ENCODE measurements at places on chromosomes 13 and 19. TPM values are rescaled to one million over a fixed set of nuclear protein-coding genes. Genes with fewer than 3 reads are reported as not detected.

The MYO1F gene
- 20.0 TPM for total RNA-seq

The ZNF497 gene
- total RNA-seq: 7.1 TPM

The NCR1 gene
- 0.70 TPM for total RNA-seq

The CELF5 gene
- total RNA-seq: 0.58 TPM

The CAPS gene
- 59.2 TPM for total RNA-seq

The SARS2 gene
- total RNA-seq: 33.7 TPM

The BICRA gene
- 17.7 TPM for total RNA-seq

The BCKDHA gene
- total RNA-seq: 74.7 TPM

The ZNF724 gene
- total RNA-seq: 10.0 TPM

The GRK1 gene
- total RNA-seq: not detected

The PRODH2 gene
- total RNA-seq: 14.4 TPM

The PRR22 gene
- total RNA-seq: 1.1 TPM

The WDR87 gene
- total RNA-seq: not detected

The DPRX gene
- total RNA-seq: not detected

The CBLC gene
- 8.8 TPM for total RNA-seq

The IZUMO1 gene
- total RNA-seq: 0.12 TPM

The DMKN gene
- 47.1 TPM for total RNA-seq

The FOSB gene
- total RNA-seq: 3.7 TPM

The DCT gene
- 0.41 TPM for total RNA-seq

The IQCN gene
- 3.3 TPM for total RNA-seq

The RNASEH2A gene
- total RNA-seq: 14.4 TPM

The AZU1 gene
- total RNA-seq: 30.4 TPM

The ICAM1 gene
- total RNA-seq: 53.6 TPM

The ATP1A3 gene
- 0.53 TPM for total RNA-seq

The ZNF93 gene
- total RNA-seq: 21.4 TPM

The ZNF211 gene
- total RNA-seq: 25.0 TPM

The SHC2 gene
- 30.6 TPM for total RNA-seq

The ZFR2 gene
- total RNA-seq: 0.41 TPM

The PLK5 gene
- total RNA-seq: 0.12 TPM

The SCN1B gene
- 3.0 TPM for total RNA-seq

The PLVAP gene
- 157 TPM for total RNA-seq

The ZNF254 gene
- total RNA-seq: 34.7 TPM

The SELENOV gene
- 4.7 TPM for total RNA-seq

The SERPINE3 gene
- total RNA-seq: not detected

The ARRDC5 gene
- 0.41 TPM for total RNA-seq

Measured in metanephros (tissue), 2 donors.